ENCODE measurements at places on chromosomes 11 and 22.
A peak's percentile ranks its signal among the peaks of the same experiment; 100 is the strongest.

DNA sequence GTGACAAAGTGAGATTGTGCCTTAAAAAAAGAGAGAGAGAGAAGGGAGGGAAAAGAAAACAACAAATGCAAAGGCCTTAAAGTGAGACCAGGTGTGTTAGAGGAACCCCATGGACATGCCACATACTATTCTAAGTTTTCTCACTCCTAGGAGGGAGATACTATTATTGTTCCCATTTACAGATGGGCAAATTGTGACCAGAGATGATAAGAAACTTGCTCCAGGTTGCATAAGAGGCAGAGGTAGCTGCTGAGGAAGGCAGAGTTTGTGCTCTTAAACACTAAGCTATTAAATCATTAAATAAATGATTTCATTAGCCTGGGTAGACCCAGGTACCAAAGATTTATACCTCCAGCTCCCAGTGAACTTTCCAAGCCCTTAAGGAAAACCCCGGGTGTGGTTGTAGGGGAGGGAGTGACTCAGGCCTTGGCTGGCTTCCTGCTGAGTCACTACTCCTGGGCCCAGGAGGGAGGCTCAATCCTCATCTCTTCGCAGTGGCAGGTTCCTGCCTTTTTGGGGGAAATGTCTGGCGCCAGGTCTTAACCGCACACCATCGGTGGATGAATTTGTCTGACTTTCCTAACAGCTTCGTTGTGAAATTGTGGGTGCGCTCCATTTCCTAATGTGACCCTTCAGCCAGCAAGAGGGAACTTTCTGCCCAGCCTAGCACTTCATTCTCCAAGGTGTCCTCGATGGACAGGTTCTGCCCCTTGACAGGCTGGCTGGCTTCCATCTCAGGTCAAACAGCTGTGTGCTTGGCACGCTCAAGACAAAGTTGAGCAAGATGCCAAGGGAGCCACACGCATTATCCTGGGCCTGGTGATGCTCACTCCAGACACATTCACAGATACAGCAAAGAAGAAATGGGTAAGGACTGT, 33.4 kb upstream of the PTPRJ start:
- DNase-seq = peak; percentile 98

DNA sequence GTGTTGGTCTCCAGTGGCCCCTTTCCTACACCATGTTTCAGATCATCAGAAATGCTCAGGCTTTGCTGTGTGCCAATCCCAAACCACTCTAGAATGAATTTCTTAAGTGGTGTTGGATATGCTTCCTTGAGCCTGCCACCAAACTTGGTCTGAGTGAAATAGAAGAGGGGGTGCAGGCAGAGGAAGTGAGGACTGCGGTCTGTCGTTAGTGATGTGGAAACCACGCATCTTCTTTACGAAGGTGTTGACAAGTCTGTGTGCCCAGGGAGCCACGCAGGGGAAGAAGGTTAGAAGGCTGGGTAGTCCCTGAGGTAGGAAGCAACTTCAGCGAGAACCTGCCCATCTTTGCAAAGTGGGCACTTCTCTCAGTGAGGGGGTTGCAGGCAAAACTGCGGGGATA, 187.4 kb upstream of the NAV2 start:
- DNase-seq = no peak

DNA sequence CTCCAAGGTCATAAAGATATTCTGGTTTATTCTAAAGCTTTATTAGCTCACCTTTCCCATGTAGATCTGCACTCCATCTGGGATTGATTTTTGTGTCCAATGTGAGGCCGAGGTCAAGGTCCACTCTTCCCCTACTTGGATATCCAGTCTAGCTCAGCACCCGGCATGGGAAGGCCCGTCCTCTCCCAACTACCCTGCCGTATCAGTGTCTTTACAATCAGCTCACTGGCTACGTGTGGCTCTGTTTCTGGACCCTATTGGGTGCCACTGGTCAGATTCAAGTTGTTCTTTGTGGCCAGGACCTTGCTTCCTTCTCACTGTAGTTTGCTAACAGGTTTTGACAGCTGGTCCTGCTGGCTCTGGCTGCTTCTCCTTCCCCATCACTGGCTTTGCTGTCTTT, 30.9 kb downstream of the KCNQ1OT1 start:
- DNase-seq = no peak

DNA sequence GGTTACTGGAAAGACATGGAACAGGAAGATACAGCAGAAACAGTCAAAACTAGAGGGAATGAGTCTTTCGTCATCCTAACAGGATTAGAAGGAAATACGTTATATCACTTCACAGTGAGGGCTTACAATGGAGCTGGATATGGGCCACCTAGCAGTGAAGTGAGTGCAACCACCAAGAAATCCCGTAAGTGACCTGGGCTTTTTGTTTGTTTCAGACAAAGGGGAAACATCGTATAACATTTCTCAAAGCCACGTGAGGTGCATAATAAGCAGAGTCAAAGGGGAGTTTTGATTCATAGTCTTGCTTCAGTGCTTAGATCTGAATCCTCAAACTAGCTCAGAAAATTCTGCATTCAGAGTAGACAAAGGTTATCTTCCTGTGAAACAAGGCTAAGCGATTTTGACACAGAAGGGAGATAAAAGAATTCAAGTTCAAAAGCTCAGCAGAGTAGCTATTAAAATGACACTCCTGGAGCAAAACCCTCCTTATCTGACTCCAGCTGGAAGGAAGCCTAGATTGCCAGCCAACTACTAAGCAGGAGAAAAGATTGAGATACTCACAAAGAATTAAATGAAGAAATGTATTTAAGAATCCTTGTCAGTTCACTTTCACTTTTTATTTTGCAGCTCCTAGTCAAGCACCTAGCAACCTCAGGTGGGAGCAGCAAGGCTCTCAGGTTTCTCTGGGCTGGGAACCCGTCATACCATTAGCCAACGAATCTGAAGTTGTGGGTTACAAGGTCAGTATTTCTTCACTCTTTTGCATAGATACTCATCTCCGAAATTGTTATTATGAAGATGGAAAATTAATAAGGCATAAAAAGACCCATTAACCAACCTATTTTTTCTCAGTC, 346.4 kb upstream of the ARHGAP42 start:
- peak; percentile 45 for DNase-seq

DNA sequence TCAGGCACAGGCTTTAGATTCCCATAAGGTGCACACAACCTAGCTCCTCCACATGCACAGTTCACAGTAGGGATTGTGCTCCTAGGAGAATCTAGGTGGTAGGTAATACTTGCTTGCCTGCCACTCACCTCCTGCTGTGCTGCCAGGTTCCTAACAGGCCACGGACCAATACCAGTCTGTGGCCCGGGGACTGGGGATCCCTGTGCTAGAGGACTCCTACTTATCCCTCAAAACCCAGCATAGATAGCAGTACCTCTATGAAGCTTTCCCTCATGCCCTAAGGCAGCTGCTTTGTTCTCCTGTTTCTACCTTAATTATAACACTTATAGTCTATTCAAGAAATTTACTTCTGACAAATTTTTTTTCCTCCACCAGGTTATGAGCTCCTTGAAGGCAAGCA, 36.7 kb downstream of the ARHGAP20 start:
- no peak for DNase-seq

DNA sequence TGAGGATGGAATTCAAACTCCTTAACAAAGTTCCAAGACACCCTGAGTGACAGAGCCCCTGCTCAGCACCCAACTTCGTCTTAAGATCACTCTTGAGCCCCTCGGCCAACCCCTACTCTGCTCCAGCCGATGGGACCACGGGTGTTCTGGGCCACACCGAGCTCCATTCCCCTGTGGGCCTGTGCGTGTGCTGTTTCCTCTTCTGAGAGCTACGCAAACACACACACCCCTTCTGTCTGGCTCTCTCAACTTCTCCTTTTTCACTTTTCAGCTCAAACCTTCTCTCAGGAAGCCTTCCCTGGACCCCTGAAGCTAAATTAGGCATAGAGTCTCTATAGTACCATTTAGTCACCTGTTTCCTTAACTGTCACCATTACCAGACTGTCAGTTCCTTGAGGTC, 37.5 kb upstream of the NNMT start:
- no peak for DNase-seq

DNA sequence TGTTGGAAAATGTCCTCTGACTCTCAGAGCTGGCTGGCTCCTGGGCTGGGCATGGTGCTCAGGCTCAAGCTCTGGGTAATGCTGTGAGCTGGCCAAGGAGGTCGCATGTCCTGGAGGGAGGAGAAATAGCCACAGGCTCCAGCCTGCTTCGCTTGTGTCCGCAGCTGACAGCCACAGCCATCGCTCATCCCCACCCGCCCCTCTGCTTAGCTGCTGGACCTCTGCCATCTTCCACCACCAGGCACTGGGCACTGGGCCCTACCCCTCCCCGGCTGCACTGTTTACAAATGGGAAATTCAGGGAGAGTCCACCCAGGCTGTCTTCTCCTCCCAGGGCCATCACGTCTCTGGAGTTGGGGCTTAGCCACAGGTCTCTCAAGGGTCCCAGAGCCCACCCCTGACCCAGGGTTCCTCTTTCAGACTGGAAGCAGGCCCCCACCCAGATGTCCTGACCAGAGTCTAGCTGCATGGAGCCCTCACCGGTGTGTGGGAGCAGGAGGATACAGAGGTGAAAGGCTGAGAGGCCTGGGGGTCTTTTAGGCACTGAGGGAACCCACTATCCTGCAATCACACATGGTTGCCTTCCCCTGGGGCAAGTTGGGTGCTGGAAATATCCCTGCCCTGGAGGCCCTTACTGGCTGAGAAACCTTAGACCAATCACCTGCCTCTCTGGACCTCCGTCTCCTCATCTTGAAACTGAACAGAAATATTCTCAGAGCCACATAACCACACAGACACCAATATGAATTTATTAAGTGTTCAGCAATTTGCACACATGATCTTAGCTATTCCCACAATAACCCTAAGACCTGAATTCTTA, 62.7 kb downstream of the CD82 start:
- peak; percentile 92 for DNase-seq

DNA sequence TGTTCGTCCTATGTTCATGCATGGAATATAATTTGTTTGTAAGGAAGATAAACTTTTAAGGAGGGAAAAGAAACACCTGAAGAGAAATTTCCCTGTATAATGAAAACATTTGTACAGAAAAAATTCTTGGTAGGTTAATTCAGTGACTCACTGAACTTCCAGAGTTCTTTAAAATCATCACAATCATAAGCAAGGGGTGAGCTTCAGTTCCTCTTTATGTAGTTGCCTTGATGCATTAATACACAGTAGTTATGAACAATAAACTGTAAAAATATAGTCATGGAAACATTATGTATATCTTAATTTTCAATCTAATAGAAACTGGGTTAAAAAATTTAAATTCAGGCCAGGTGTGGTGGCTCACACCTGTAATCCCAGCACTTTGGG, 1.1 kb upstream of the C11orf65 start:
- DNase-seq = no peak

DNA sequence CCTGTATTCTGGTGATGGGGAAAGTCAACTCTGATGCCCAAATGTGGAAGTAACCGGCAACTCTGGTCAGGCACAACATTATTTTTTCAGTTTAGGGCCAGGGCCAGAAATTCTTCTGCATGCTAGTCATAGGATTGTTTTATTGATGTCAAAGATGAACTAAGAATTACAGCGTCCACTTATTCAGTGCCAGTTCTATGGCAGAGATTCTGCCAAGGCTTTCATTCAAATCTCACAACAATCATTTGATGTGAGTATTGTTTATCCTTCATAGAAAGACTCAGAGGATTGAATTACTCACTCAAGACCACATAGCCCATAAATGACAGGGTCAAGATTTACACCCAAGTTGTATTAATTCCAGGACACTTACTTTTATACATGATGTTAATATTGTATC, 87.7 kb downstream of the TMPRSS5 start:
- DNase-seq = peak; percentile 86

GRCh38 chr11:67507864-67508485, at the start of gene CDK2AP2:
Gene CDK2AP2, minus strand, starts transcription at chr11:67508162. Its CDS starts 80 bp downstream, at chr11:67508082.
- DNase-seq = peak; percentile 100

- DNase-seq = no peak
Observed at GRCh38 chr11:78336877-78337553, 80.6 kb downstream of the GAB2 start.

DNA sequence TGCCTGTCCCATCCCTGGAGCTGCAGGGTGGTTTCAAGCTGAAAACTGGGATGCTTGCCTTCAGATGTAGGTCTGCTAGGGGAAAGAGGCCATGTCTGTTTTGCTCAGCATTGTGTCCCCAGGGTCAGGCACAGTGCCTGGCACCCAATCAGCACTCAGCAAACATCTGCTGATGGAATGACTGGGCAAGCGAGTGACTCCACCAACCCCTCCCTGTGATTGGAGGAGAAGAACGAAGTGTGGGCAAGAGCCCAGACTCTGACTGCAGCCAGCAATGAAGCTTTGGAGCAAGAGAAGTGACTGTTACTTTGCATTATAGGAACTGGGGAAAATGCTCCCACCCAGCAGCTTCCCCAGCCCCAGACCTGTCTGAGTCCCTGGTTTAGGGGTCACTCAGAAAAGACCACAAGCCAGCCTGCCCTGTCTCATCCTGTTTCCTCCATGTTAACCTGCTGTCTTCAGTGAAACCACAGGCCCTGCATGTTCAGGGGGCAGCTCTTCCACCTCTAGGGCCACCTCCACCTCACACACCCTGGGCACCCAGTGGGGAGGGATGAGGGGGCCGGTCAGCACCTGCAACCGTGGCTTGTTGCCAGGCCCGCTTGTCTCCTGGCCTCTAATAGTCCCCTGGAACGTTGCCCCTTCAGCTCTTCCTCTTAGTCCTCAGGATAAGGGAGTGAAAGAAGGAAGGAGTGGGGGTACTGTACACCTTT, 147.4 kb downstream of the TRIM29 start:
- DNase-seq = no peak

- no peak for DNase-seq
Observed at GRCh38 chr22:20940904-20941385, 23.7 kb downstream of the CRKL start.

GRCh38 chr11:119315131-119316015, 1.6 kb downstream of the MCAM start:
- peak; percentile 76 for DNase-seq

DNA sequence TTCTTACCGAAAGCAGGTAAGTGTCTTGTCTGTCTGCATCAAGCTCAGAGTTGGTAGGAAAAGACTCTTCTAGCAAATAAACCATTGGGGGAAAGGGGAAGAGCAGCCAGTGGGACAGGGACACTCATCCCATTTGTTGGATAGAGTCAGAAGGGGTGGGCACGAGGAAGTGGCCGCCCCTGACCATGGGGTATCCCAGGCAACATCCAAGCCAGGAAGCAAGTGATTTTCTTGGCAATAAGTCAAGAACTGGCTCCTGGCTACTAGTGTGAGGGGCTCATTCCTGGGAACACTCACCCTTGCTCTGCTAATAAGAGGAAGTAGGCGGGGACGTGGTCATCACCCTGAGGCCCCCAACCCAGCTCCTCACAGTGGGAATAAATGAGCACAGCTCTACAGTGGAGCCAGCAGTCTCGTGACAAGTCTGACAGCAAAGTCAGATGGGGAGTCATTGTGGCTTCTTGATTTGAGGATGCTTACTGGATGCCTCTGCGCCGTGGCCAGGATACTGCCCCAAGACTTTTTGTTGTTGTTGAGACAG, 6.7 kb downstream of the SLC25A18 start:
- peak; percentile 80 for DNase-seq
